Myocyte (in vitro differentiated cells): ENCODE measurements at places on chromosomes 7 and 10. TPM values are rescaled to one million over a fixed set of nuclear protein-coding genes. Genes with fewer than 3 reads are reported as not detected.

- no peak for DNase-seq
Measured at GRCh38 chr7:35492451-35493175, 202.3 kb downstream of the HERPUD2 start.

DNA sequence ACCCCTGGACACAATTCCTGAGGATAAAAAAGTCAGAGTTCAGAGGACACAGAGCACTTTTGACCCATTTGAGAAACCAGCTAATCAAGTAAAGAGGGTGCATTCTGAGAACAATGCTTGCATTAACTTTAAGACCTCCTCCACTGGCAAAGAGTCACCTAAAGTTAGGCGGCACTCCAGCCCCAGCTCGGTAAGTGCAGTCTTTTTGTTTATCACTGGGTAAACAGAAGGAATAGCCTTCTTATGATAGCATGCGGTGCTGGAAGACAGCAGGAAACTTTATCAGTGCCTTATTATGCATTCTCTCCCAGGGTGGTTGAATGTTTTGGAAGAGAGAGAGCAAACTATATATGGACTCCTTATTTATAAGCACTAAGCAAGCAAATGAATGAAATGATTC is 130.5 kb downstream of the CDK14 start:
- peak; percentile 42 for DNase-seq

- no peak for DNase-seq
Measured at GRCh38 chr7:147653456-147653855, 937.1 kb upstream of the C7orf33 start.

DNA sequence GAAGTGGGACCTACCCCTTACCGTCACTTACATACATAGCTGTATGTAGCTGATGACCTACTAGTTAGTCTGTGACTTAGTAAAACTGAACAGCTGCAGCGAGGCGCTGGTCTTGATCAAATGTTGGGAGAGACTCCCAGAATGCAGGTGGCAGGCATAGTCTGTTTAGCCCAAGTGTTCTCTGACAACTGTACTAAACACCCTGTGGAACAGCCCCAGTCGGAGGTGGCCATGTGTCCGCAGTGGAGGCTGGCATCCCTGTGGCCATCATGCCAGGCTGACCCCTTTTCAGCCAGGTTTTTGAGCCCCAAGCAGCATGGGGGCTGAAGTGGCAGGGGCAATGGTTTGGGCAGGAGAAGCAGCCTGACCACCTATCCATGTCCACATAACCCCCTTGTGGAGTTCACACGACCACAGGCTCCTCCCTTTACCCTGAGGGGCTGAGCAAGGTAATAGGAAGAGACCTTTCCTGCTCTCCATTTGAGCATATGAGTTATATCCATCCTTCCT is 7.2 kb downstream of the ADCY1 start:
- DNase-seq: no peak

GRCh38 chr7:127047521-127047920 is 205.2 kb downstream of the GRM8 start:
- DNase-seq: no peak

Gene TAS2R5
- 0.52 and 0.56 TPM in 2 replicates for total RNA-seq

- DNase-seq: no peak
Measured at GRCh38 chr10:131618587-131619267, 282.1 kb upstream of the PPP2R2D start.

GRCh38 chr10:102538811-102539210 is 35.0 kb downstream of the SUFU start:
- DNase-seq: no peak

Gene TBRG4
- total RNA-seq: 98.0 and 107 TPM in 2 replicates

Gene DUSP5
- total RNA-seq: 6.4 and 10.0 TPM in 2 replicates

DNA sequence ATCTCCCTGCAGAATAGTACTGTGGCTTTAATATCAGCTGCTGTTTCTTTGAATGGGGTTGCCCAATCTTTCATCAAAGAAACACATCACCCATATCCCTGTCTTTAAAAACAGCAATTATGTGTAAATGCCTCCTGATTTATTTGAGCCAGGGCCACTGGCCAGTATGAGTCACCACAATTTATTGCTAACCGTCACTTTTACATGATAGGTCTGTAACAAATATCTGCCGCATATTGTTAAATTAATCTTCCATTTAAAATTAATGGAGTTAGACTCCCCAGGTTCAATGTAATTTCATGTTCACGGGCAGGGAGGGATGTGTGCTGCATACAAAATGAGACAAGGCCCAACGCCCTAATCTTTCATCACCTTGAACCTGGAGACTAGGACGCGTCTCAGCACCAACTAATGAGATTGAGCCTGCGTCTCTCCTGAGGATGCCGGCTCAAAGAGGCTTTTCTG is 673.4 kb downstream of the AUTS2 start:
- DNase-seq: no peak

- DNase-seq: no peak
Measured at GRCh38 chr10:43773736-43774135, 125.1 kb upstream of the ZNF32 start.

GRCh38 chr10:12717981-12718707 is 283.4 kb downstream of the CCDC3 start:
- no peak for DNase-seq

Gene FRMD4A
- 23.0 and 34.6 TPM in 2 replicates for total RNA-seq

DNA sequence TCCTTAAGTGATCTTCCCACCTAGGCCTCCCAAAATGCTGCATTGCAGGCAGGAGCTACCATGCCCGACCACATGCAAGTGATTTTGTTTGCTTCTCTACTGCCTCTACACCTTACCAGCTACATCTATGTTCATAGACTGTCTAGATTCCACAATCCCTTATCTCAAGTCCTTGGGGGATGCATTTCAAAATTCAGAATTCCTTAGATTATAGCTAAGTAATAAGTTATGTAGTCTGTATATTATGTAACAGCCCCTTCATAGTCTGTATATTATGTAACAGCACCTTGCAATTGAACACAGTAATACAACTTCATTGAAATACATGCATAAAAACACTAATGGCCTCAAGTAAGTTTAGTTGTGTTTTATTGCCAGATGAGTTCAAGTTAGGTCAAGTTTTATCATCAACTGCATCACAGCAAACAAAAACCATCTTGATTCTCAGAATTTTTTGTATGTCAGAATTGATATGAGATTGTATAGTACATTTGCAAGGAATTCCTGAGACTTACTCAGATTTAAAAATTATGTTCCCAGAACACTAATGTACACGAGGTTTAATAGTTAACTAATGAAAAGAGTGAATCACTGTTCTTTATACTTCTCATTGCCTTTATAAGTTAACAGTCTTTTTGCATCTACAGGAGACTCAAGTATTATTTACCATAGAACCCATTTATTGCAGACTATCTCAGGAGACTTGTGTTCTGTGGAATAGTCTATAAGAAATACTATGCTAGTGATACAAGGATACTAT is 11.6 kb upstream of the FOXP2 start:
- DNase-seq: no peak

DNA sequence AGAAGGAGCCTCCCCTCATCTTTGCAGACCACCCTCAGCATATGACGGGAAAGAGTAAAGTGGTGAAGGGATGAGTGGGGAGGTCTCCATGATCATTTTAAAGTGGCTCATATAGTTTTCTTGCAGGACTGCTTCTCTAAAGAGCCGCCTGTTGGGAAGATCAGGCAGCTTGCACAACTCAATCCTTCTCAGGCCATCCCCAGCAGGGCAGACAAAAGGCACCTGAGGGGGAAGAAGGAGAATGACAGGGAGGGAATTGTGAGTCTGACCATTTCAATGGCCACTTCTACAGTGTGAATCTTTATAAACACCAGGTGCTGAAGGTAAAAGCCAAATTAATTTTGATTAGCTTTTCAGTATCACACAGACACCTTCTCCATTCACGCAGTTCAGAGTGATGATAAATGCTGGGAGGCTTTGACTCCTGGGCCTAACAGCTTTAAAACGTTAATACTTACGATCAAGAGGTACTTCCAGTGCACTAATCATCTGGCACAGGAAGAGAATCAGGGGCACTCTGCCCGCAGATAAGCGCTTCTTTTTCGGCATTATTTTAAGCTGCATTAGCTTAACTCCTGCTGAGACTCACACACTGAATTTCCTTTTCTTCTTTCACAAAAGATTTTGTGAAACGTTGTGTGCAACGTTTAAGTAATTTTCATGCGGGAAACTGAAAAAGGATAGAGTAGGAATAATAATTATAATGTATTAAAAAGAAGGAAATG is 109.5 kb upstream of the LAMB4 start:
- DNase-seq: no peak

DNA sequence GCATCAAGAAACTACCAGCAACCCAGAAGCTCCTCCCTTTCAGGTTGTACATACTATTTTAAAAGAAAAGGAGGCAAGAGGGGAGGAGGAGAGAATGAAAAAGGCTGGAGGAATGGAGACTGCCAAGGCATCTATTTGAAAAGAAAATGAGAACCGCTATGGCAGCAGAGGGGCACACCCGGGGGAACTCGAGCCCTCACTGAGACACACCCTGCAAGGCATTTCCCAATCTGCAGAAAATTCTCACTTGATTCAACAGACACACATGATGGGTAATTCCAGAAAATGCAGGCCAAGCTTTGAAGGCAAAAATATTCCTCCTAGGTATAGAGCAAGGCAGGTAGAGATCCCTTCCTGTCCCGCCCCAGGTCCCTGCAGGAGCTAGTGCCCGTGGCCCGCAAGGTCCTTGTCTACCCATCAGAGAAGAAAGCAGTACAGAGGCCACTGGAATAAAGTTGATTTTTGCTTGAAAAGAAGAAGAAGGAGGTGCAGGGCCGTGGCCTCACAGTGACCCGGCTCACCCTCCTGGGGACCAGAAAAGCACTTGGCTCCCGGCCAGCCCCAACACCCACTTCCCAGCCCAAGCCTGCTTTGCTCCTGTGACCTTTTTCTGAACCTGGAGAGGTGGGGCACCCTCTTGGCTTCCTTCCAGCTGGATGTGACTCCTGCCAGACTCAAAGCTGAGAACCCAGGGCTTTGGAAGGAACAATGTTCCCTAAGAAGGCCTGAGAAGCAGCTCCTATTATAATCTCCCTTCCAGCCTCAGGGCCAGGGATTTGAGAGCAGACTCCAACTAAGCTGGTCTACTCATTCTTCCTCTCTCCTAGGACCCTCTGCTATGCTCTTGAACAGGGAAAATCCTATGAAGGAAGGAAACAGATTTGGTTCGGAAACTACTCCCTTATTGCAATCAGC is 6.2 kb upstream of the PIK3CG start:
- no peak for DNase-seq

- DNase-seq: peak; percentile 78
Measured at GRCh38 chr10:31822616-31823318, 105.9 kb downstream of the ARHGAP12 start.

- DNase-seq: no peak
Measured at GRCh38 chr7:36387435-36388231, 2.0 kb upstream of the ANLN start.

- DNase-seq: peak; percentile 72
Measured at GRCh38 chr10:69861251-69862240, 59.8 kb downstream of the COL13A1 start.

Gene GPR85
- total RNA-seq: 7.5 and 12.6 TPM in 2 replicates

GRCh38 chr10:112593023-112593422 is 146.0 kb downstream of the VTI1A start:
- DNase-seq: no peak

DNA sequence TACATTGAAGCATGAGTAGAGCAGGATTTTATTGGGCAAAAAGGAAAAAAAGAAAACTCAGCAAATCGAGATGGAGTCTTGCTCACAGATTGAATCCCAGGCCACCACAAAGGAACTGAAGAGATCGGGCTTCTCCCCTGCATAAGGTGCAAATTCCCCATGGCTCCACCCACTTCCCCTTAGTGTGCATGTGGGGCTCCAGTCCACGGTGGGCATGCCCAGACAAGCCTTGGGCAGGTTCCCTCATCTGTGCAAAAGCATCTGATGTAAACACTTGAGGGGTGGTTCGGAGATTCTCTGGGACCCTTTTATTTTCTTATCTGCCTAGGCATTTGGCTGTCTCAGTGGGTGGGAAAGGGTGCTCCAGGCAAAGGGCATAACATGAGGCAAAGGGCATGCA is 150.7 kb downstream of the CFTR start:
- no peak for DNase-seq

DNA sequence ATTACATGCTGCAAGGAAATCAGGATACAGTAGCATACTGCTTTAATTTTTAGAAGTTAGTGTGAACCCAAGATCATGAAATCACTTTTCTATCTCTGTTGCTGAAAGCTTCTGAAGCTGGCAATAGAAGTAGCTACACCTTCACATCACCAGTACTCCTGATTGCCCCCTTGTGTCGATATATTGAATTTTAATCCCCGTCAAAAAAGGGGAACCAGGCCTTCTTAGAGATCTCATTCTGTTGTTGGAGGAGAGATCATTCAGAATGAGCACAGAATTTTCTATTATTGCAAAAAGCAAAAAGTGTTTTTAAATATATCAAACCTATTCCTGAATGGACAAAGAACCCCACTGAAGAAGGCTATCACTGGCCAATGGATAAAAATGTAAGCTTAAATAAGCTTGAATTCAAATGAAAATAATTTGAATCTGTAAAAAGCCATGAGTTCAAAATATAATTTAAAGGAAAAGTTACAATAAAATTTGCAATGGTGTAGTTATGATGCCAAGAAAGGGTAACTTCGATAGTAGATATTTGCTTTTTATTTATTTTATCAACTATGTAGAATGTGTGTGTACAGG is 39.7 kb upstream of the TEX47 start:
- DNase-seq: peak; percentile 3

GRCh38 chr7:149727899-149728476 is 45.4 kb downstream of the ZNF467 start:
- peak; percentile 75 for DNase-seq

Gene GRM8
- total RNA-seq: 0.72 and 0.99 TPM in 2 replicates

- no peak for DNase-seq
Measured at GRCh38 chr10:110368002-110368401, 63.3 kb upstream of the SMNDC1 start.

Gene ZNF107
- 6.6 and 7.4 TPM in 2 replicates for total RNA-seq

GRCh38 chr7:105132835-105133234 is 118.8 kb downstream of the KMT2E start:
- DNase-seq: no peak

DNA sequence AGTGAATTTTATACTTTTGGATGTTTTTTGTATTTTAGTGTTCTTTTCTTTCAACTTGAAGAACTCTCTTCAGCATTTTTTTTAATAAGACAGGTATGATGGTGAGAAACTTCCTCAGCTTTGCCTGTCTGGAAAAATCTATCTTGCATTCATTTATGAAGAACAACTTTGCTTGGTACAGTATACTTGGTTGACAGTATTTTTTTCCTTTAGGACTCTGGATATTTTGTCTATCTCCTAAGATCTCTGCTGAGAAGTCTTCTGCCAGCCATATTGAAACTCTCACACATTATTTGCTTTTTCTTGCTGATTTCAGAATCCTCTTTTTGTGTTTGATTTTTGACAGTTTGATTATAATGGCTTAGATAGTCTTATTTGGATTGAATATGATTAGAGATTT is 405.0 kb upstream of the GHITM start:
- DNase-seq: no peak

- DNase-seq: no peak
Measured at GRCh38 chr10:92740762-92741161, 51.0 kb downstream of the HHEX start.

Gene ADGRA1
- 3.6 and 16.8 TPM in 2 replicates for total RNA-seq

DNA sequence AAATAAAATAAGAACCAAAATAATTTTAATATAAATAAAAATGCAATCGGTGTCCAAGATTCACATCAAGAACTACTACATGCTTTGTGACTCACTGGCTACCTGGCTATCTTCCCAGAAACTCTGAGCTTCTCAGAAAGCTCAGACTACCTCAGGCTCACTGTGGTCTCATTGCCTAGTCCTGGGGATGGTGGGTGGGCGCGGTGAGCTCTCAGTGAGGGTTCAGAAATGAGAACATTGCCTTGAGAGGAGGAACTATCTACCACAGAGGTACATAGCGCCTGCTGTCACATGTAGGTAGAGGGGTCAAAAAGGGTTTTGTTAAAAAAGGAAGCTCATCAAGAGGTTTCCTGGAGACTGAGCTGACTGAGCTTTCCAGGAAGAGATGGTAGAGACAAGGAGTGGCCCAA is 108.0 kb downstream of the WDFY4 start:
- peak; percentile 9 for DNase-seq
